Stimulated activated CD8-positive, alpha-beta memory T cell treated with anti-CD3 and anti-CD28 coated beads, Interleukin-4, amount 100 ng/mL, for 1 hour (primary cell): ENCODE measurements at places on chromosomes 5 and 9.
A peak's percentile ranks its signal among the peaks of the same experiment; 100 is the strongest.

DNA sequence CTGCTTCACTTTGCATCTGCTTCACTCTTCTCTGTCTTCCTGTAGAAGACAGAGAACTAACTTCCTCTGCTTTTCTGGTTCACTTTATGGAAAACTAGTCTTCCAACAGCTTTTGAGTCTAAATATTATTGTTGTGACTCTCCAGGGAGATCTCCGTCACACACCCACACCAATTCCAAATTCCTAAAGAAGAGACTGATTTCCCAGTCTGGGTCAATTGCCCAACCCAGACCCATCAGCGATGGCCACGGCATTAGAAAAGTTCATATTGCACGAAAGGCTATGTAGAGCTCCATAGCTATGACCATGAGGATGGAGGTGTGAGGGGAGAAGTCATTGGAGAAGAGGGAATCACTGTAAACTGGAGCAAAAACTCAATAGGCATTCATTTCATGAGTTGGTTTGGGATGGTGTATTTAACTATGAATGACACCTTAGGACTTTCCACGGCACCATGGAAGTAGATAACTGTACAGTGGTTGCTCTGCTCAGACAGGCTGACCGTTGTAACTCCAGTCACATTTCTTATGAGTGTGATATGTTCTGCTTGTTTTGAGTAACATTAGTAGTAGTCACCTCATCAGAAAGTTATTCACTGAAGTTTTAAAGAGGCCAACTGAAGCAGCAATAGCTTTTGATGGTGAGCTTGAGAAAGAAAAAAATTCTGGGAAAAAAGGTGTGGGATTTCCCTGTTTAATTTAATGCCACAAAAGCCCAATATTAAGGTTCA is 78.1 kb upstream of the MAMDC2 start:
- no peak for DNase-seq

DNA sequence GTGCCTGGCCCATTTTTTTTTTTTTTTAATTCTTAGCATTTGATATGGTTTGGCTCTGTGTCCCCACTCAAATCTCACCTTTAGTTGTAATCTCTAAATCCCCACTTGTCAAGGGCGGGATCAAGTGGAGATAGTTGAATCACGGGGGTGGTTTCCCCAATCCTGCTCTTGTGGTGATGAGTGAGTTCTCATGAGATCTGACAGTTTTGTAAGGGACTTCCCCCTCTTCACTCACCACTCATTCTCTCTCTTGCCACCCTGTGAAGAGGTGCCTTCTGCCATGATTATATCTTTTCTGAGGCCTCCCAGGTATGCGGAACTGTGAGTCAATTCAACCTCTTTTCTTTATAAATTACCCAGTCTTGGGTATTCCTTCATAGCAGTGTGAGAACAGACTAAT is 27.2 kb downstream of the NDUFAF2 start:
- no peak for DNase-seq

DNA sequence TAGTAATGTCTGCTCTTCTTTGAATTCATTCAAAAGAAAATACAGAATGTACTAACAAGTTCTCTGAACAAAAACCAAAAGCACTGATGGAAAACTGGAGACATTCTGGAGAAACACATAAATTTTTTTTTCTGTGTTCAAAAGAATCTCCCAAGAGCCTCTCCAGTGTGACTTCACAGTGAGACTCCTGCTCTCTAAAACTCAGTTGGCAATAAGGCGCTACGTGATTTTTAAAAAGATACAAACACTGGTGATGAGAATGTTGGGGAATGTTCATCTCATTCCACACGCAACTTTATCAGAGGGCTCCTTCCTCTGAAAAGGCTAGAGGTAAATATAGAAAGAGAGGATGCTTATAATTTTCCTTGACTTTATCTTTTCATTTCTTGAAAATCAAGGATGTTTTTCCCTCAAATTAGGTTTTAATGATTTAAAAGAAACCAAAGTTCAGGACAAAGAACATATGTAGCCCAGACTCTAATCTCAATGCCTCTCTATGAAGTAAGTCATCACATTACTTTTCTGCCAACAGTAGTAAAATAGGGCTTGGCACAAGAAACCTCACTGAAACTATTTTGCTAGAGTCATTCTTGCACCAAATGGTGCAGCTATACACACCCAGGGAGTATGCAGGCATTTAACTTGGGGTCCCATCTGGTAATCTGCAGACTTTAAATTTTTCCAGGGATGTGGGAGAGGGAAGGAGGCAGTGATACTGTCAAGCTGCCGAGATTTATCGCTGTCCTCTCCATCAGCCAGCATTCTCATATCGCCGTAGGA is 12.9 kb upstream of the AOPEP start:
- DNase-seq: no peak

GRCh38 chr9:136840877-136841645 is 1.2 kb upstream of the AJM1 start:
- DNase-seq: no peak

- no peak for DNase-seq
Measured at GRCh38 chr5:175444060-175444904, at the start of gene DRD1. DRD1 (minus strand) TSS chr5:175444182; CDS start chr5:175443099, 1,083 bp downstream.

DNA sequence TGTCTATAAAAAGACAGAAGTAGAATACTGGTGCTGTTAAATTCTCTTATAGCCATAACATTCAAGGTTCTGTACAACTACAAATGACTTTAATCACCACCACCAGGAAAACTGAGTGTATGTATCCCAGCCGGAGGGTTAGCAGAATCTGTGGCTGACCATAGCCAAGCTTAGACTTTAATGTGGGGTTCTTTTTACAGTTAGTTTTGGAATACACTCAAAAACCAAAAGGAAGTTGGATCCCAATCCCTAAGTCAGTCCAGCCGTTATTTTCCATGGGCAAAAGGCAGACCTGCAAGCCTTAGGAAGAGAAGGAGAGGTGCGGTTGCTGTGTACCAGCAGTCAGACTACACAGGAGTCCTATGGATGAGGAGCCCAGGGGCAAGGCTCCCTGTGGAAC is 179.8 kb downstream of the ENC1 start:
- no peak for DNase-seq

- no peak for DNase-seq
Measured at GRCh38 chr9:95399261-95399660, 81.8 kb upstream of the FANCC start.

GRCh38 chr9:22308177-22308576 is 138.4 kb upstream of the DMRTA1 start:
- no peak for DNase-seq

GRCh38 chr5:61915646-61916045 is 390.4 kb upstream of the KIF2A start:
- DNase-seq: no peak

DNA sequence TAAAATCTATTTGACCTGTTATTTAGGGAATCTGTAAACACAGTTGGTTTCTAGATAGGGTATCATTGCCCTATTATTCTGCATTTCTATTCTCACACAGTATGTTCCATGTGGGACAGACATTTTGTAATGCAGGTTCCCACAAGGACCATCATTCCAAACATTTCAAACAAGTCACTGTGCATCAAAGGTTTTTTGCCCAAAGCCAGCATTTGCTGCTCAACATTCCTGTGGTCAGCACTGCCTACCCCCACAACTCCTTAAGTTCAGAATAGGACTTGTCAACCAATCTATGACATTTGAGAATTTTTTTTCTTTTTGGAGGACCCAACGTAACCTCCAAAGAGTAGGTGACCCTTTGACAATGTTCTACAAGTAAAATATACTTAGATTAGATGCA is 95.7 kb downstream of the LPAR1 start:
- no peak for DNase-seq

DNA sequence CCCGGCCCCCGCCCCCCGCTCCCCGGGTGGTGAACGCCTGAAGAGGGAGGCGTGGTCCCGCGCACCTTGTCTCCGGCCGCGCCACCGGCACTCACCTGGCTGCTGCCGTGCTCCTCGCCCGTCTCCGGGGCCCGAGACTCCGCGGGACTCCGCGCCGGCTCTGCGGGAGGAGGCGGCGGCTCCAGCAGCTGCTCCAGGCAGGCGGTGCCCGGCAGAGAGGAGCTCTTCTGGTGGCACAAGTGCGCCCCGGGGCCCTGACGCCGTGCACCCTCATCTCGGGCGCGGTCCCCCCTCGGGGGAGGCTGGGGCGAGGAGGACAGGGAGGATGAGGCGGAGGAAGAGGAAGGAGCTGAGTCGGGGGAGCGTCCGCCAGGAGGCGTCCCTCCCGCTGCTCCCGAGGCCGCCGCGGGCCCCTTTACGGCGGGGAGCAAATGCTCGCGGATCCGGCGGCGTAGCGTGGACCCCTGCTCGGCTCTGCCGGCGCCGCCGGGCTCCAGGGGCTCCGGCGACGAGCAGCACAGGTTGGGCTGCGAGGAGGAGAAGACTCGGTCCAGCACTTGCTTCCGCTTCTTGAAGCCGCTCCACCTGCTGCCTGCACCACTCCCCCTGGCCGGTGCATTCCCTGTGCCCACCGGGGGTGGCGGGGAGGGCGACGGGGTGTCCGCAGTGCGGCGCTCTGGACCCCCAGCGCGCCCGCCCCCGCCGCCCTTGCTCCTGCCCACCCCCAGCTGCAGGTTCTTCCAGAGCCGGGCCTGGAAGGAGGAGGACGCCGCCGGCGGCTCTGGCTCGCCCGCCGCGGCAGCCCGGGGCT is 928 bp downstream of the MCTP1 start:
- DNase-seq: no peak

- DNase-seq: peak; percentile 71
Measured at GRCh38 chr9:93064392-93065134, 6.1 kb downstream of the SUSD3 start.

GRCh38 chr5:10563110-10563944 is 543 bp upstream of the ANKRD33B start:
- DNase-seq: peak; percentile 8

DNA sequence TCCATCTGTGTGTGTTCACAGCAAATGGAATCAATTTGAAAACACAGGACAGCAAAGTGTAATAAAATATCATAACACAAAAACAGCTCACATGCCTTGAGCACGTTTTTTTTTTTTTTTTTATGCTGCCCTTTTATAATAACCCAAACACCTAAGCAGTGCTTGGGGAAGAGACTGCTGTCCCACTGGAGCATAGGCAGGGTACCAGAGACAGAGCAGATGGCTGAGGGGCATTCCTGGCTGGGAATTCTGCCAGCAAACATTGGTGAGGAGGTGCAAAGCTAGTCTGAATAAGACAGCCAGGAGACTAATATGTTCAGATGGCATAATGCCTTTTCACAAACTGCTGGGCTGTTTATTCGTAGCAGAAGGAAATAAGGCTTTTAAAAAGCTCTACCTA is 58.1 kb upstream of the SV2C start:
- no peak for DNase-seq

DNA sequence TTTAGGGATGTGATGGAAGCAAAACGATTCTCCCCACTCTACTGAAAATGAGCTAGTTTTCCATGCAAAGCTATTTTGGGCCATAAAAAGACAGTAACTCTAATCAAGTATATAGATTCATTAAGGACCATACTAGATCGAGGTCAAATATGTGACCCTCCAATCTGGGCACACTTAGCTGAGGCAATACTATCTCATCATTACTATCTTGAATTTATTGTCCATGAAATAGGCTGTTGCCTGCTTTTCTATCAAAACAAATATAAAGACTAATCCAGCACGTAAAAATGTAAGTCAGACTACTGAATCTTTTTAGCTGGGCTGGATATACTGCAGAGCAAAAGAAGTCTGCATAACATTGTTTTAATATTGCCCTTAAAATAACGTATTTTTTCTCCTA is 943.1 kb downstream of the NR2F1-AS1 start:
- DNase-seq: no peak

DNA sequence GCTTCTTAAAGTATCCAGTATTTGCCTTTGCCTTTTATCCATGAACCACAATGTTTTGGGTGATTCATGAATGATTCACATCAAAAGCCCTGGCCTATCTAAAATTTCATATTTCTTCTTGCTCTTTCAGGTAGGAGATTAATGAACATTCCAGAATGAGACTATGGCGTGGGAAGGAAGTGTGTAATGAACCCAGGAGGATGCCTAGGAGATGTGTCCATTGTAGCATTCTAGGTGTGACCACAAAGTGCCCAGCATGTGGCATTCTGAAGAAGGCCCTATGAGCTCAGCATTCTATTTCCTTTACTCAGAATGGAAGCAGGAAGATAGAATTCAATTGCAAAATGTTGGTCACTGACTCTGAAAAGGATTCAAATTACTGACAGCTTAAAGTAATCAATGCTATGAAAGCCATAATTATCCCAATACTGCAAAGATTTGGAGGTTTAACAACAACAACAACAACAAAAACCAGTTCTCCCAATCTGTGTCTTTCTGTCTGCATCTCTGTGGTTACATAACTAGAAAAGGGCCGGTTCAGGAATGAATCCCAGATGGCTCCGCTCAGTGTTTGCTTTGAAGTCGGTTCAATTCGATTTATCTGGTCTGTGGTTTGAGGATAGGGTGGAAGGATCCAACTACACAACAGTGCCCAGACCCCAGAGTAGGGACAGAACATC is 126.7 kb downstream of the FOXD1 start:
- DNase-seq: no peak

DNA sequence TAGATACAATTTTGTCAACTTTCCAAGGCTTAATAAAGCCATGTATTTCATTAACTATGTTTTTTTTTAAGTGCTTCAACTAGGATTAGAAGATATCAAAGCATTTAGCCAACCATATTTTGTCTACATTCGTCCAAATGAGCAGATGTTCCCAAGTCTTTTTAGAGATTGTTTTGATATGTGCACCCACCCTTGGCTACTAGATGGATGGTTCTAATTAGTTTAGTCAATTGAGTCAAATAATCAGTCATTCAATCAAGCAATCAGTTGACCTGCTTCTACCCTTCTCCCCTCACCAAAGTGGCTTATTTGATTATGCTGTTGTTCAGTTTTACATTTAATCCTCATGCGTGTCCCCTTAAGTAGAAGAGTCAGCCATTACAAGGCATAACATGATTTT is 319.5 kb upstream of the TNC start:
- DNase-seq: no peak

DNA sequence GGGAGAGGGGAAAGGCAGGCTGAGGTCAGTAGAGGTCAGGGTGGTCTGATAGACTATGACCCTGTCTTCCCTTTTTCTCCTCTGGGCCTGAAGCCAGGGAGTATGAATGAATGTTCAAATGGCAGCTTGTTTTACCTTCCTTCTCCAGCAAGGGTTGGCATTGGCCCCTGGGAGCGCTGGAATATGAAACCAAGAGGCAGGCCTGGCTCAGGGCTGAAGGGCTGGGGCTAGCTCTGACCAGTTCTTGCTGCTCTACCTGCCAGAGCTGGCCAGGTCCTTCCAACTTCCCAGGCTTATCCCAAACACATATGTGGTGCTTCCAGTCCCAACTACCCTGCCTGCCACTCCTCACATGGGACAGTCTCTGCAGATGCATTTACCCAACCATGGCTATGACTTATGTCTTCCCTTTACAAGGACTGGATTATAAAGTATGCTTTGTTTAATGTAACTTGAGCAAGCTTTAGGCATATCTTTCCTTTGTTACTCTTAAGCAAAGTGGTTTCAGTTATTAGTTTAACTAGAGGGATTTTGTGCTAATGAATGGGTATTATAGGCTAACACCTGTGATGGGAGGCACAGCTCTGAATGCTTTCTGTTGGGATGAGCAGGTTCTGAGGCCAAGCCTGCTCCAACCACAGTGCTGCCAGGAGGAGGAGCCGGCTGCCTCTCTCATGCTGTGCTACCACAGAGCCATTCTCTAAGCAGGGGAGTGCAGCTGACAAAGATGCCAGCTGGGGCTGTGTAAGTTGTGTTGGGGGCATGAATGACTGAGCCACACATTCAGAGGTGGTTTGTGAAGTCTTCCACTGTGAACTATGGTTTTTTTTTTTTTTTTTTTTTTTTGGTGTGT is 6.1 kb downstream of the CCNI2 start:
- DNase-seq: no peak

- no peak for DNase-seq
Measured at GRCh38 chr9:74848153-74848525, 39.6 kb downstream of the TRPM6 start.

GRCh38 chr5:14465116-14465515 is 116.5 kb upstream of the OTULINL start:
- DNase-seq: no peak
